ENCODE measurements at places on chromosomes 11 and 22.

- DNase-seq, result peak; percentile 23
- no peaks in the 10 kb centered on the region for H3K4me1 ChIP-seq
- no peak overlapping the region for H3K27ac ChIP-seq
- no peak overlapping the region for H3K4me3 ChIP-seq
Measured at GRCh38 chr11:65274735-65275682, 13.2 kb downstream of the POLA2 start.

- peaks cover 15% of the 10 kb centered on the region for H3K27me3 ChIP-seq
- DNase-seq, result no peak
- H3K4me1 ChIP-seq, result peaks cover 14% of the 10 kb centered on the region
- H3K36me3 ChIP-seq, result peaks cover 2% of the 10 kb centered on the region
- peak overlapping the region; percentile 51 for H3K27ac ChIP-seq
Measured at GRCh38 chr11:126477535-126478305, 122.2 kb downstream of the ST3GAL4 start.

DNA sequence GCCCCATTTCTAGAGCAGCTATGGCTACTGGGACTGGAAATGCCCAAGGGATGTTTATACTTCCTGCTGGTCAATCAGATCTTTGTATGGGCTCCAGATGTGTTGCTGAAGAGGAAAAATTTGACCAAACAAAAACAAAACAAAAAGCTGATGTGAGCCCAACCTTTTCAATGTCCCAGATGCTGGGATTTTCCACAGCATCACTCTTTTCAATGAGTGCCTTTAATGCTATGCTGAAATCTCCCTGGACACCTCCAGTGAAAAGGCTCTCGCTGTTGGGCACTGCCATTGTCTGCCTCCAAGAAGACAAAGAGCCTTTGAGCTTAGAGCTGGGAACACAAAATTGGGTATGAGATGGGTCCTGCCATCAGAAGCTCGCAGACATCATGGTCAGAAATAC, 671.9 kb downstream of the NTM start:
- no peaks in the 10 kb centered on the region for H3K27me3 ChIP-seq
- no peak overlapping the region for H3K4me3 ChIP-seq
- DNase-seq, result no peak
- H3K27ac ChIP-seq, result no peak overlapping the region

GRCh38 chr22:42945736-42946135, 69.2 kb downstream of the PACSIN2 start:
- peaks cover 7% of the 10 kb centered on the region for H3K36me3 ChIP-seq
- H3K4me3 ChIP-seq, result no peak overlapping the region
- H3K4me1 ChIP-seq, result peaks cover 26% of the 10 kb centered on the region
- peak overlapping the region; percentile 53 for H3K27ac ChIP-seq
- no peaks in the 10 kb centered on the region for H3K27me3 ChIP-seq
- DNase-seq, result no peak

GRCh38 chr22:33300165-33300564, 242.0 kb upstream of the SYN3 start:
- no peak for DNase-seq
- H3K36me3 ChIP-seq, result no peaks in the 10 kb centered on the region
- no peaks in the 10 kb centered on the region for H3K4me1 ChIP-seq
- no peak overlapping the region for H3K27ac ChIP-seq

GRCh38 chr11:3810446-3810845, 2.1 kb downstream of the PGAP2 start:
- no peak overlapping the region for H3K27ac ChIP-seq
- no peak overlapping the region for H3K4me3 ChIP-seq
- peaks cover 5% of the 10 kb centered on the region for H3K36me3 ChIP-seq
- DNase-seq, result no peak
- H3K4me1 ChIP-seq, result peaks cover 16% of the 10 kb centered on the region
- H3K27me3 ChIP-seq, result no peaks in the 10 kb centered on the region

- peak overlapping the region; percentile 39 for H3K27ac ChIP-seq
- peaks cover 22% of the 10 kb centered on the region for H3K36me3 ChIP-seq
- H3K27me3 ChIP-seq, result peaks cover 15% of the 10 kb centered on the region
- H3K4me3 ChIP-seq, result no peak overlapping the region
- DNase-seq, result no peak
Measured at GRCh38 chr11:47179655-47179991, 2.9 kb upstream of the ARFGAP2 start.

DNA sequence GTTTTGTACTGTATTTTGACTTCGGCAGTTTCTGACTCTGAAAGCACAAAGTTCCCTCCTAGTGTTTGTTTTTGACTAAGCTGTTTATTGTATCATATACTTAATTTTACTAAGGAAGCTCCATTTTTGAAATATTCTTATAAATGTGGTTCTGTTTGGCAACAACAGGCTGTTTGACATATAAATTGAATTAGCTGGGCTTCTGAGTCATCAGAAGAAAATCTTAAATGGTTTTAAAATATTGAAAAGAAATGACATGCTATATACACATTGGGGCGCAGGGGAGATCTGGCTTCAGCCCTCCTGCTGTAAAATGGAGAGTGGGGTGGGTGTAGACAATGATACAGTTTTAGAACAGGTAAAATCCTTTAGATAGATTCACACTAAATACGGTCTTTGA, 38.6 kb downstream of the SHISA8 start:
- peaks cover 72% of the 10 kb centered on the region for H3K36me3 ChIP-seq
- no peak overlapping the region for H3K27ac ChIP-seq
- H3K27me3 ChIP-seq, result no peaks in the 10 kb centered on the region
- no peak overlapping the region for H3K4me3 ChIP-seq
- peaks cover 7% of the 10 kb centered on the region for H3K4me1 ChIP-seq
- no peak for DNase-seq

- no peak overlapping the region for H3K4me3 ChIP-seq
- H3K4me1 ChIP-seq, result no peaks in the 10 kb centered on the region
- peaks cover 3% of the 10 kb centered on the region for H3K36me3 ChIP-seq
- no peaks in the 10 kb centered on the region for H3K27me3 ChIP-seq
- no peak for DNase-seq
Measured at GRCh38 chr11:125091247-125091876, 20.1 kb downstream of the TMEM218 start.

DNA sequence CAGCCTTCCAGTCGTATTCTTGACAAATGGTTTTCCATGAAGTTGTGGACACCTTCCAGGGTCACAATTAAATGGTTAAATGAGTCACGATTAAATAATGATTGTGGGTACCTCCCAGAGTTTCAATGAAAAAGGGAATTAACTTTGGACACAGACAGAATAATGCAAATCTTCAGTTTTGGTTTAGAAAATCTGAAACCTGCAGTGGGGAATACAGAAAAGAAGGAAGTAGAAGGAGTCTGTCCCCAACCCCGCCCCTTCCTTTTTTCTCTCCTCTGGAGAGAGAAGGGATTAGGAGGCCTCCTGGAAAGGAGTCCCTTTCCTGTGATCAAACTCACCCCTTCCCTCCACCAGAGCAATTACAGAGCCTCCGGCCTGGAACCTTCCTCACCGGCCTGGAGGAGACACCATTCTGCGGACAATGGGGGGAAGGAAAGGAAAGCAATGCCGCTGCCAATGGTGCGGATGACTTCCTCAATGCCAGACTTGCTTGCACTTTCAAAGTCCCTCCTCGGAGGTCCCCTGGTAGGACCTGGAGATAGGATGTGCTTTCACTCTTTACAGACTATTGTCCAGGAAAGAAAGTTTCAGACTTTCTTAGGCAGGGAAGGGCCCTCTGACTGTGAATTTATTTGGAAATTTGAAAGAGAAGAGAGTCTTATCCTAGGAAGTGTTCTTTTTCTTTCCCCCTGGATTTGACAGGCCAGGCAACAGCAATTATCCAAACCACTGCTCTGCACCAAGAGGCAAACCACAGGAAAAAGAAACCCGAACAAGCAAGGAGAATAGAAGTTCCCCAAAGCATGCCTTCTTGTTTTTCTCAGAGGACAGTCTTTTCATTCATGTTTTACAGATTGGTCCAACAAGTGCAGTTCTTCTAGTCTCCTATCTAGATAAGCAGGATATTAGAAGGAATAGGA, 86.8 kb downstream of the PTPRJ start:
- no peak for DNase-seq
- no peak overlapping the region for H3K4me3 ChIP-seq
- no peak overlapping the region for H3K27ac ChIP-seq
- no peaks in the 10 kb centered on the region for H3K27me3 ChIP-seq

DNA sequence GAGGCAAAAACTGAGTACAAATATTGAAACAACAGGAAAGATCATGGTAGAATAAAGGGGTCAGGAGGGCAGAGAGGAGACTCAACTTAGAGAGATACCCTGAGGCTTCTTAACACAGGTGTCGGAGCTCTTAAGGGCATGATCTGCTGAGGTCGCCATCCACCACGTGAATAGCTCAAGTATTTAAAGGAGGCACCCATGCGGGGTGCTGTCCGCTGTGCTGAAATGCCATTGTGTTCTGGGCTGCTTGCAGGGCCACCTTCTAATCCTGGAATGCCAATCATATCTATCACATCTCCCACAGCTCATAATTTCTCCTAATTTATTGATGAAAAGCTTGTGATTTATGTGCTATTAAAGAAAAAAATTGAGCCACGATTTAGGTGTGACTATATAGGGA, 90.2 kb downstream of the SEZ6L start:
- no peaks in the 10 kb centered on the region for H3K4me1 ChIP-seq
- H3K4me3 ChIP-seq, result no peak overlapping the region
- no peak overlapping the region for H3K27ac ChIP-seq
- H3K36me3 ChIP-seq, result no peaks in the 10 kb centered on the region

GRCh38 chr11:67464411-67465188, 4.5 kb downstream of the TMEM134 start:
- peaks cover 35% of the 10 kb centered on the region for H3K4me1 ChIP-seq
- peaks cover 18% of the 10 kb centered on the region for H3K36me3 ChIP-seq
- H3K4me3 ChIP-seq, result peak overlapping the region; percentile 86
- DNase-seq, result peak; percentile 89
- no peaks in the 10 kb centered on the region for H3K27me3 ChIP-seq

GRCh38 chr22:46754110-46754799, 8.2 kb upstream of the TBC1D22A start:
- H3K4me1 ChIP-seq, result peaks cover 31% of the 10 kb centered on the region
- H3K27me3 ChIP-seq, result no peaks in the 10 kb centered on the region
- peak overlapping the region; percentile 77 for H3K27ac ChIP-seq

DNA sequence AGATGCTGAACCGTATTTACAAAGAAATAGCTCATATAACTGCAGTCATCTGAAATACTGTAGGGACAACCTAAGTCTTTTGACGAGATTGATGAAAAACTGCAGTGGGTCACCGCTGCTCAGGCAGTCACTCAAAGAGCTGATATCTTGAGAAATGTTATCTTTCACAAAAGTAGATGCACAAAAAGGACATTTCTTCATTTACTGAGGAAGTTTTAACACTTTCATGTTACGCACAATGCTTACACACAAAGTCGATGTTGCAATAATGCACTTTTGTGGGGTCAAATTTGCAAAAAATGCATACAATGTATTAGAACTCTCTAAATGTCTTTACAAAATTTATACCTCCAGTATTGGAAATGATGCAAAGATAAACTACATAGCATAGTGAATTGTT, 16.2 kb upstream of the OR10V1 start:
- H3K27ac ChIP-seq, result no peak overlapping the region
- H3K4me3 ChIP-seq, result no peak overlapping the region
- no peak for DNase-seq
- no peaks in the 10 kb centered on the region for H3K27me3 ChIP-seq
- H3K36me3 ChIP-seq, result no peaks in the 10 kb centered on the region
- peaks cover 7% of the 10 kb centered on the region for H3K4me1 ChIP-seq

DNA sequence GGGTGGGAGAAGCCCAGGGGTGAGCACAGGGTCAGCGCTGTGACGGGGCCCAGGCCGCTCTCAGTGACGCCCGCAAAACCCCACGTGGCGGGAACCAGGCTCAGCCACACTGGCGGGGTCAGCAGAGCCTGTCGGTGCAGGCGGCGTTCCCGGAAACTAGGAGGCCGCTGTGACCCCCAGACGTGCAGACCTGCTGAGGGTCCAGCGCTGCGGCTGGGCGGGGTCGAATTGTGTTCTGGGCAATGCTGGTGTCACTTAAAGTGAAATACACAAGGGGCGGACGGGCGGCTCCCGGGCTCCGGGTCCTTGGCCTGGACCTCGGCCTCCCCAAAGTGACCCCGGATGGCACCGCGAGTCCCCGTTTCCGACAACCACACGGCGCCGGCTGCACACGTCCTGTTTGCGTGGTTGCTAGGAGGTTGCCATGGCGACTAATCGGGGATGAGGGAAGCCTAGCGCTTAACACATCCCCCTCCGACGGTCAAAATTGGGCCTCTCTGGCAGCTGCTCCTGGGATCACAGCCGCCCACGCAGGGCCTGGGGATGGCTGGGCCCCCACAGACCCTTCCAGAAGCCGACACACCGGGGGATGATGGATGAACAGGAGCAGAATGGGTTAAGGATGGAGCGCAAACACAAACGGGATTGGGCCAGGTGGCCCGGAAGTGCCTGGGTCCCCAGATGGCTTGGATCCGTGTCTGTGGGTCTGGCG, 81.7 kb upstream of the PRR5 start:
- H3K27ac ChIP-seq, result no peak overlapping the region
- H3K4me3 ChIP-seq, result no peak overlapping the region
- peak; percentile 91 for DNase-seq
- peaks cover 6% of the 10 kb centered on the region for H3K4me1 ChIP-seq
- H3K27me3 ChIP-seq, result no peaks in the 10 kb centered on the region
- H3K36me3 ChIP-seq, result no peaks in the 10 kb centered on the region

DNA sequence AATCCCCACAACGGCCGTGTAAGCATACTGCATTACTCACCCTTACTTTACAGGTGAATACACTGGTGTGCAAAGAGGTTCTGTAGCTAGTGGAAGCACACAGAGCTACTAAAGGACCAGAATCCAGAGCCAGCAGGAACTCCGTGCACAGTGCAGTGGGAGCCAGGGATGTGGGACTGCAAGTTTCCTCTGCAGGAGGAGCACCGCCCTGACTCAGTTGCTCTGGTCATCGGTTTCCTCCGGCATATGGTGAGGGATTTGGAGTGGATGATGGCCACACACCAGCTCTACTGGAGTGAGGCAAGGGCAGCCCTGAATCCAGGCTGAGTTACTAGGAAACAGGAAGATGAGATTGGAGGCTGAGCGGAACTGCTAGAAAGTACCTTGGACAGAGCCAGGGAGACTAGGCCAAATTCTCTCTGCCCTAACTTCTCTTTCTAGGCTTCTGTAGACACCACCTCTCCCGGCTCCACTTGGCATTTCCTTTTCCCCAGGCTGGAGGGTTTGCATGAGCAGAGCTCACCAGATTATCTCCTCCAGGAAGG, 18.2 kb upstream of the C22orf42 start:
- no peak for DNase-seq
- no peaks in the 10 kb centered on the region for H3K36me3 ChIP-seq
- no peaks in the 10 kb centered on the region for H3K4me1 ChIP-seq
- no peak overlapping the region for H3K4me3 ChIP-seq
- H3K27me3 ChIP-seq, result peaks cover 43% of the 10 kb centered on the region

Data from effector memory CD8-positive, alpha-beta T cell (primary cell).